LHCN-M2 (cell line): ENCODE measurements at places on chromosomes 2 and 18. TPM values are rescaled to one million over a fixed set of nuclear protein-coding genes. Genes with fewer than 3 reads are reported as not detected.
A peak's percentile ranks its signal among the peaks of the same experiment; 100 is the strongest.

- no peak for DNase-seq
These were observed 1281.6 kb upstream of the TMEFF2 start for GRCh38 chr2:193476171-193476800.

- peak; percentile 47 for DNase-seq
These were observed 14.8 kb downstream of the SLC16A14 start for GRCh38 chr2:230053753-230054478.

- DNase-seq = peak; percentile 40
These were observed at the start of gene UNC80 for GRCh38 chr2:209771474-209772289. TSS of gene UNC80 (plus strand) at chr2:209771832. CDS start at chr2:209772073, 241 bp downstream.

DNA sequence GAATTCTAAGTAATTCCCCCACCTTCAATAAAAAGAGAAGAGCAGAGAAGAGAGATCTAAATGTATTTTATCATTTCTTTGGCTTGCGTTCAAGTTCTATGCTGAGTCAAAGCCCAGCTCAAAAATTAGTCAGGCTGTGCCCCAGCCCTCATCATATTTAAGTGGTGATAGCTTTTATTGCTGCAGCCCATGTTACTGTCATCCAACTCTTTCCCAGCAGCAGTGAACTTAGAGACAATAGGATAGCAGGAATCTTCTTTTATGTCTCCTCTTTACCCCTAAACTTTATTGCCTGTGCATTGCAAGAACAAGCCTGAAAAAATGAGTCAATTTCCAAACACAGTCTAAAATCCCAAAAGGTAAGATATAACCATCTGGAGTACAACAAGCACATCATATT lies 1599.3 kb upstream of the PIK3C3 start:
- DNase-seq = peak; percentile 0

GRCh38 chr18:69804776-69805501 lies 142.7 kb downstream of the CD226 start:
- DNase-seq = no peak

- no peak for DNase-seq
These were observed 626 bp downstream of the CAPN10 start for GRCh38 chr2:240586919-240587800.

DNA sequence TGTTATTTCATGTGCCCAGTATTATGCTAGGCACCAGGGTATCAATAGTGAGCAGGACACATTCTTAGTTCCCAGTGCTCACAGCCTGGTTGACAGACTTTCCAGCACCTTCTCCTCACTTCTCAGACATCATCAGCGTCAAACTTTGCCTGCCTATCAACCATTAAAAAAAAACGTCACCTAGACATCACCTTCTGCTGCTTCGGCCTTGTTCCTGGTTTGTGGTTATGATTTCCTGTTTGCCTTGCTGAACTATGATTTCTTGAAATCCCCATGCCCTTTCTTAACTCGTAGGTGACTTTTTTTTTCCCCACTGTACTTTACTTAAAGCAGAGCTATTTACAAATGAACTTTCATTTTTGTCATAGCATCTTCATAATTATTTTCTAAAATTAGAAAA lies 60.4 kb upstream of the NABP1 start:
- no peak for DNase-seq

DNA sequence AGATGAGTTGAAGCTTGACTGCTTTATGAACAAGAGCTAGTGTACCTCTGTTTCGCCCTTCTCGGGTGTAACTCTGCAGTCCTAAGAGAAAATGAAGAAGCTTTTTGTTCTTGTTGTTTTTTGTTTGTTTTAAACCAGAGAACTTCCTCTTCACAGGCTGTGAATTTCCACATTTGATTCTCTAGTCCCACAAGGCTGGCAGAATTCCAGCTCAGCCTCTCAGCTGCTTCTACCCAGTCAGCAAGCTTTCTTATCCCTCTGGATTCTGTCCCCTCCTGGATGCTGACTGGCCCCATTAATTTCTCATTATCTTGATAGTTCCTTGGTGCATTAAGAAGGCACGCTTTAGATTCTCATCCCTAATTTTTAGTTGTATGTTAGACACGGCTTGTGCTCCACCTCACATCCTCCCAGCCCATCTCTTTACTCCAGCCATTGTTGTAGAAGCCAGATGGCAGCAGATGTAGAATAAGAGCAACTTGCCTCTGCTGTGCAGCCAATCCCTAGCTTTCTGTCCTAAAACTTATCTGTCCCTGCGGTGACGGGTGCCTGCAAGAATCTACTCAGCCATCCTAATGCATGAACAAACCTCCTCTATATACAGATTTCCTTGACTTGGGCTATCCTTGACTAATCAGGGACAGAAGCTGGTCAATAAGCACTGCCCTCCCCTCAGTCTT lies 12.3 kb upstream of the RESP18 start:
- peak; percentile 71 for DNase-seq

DNA sequence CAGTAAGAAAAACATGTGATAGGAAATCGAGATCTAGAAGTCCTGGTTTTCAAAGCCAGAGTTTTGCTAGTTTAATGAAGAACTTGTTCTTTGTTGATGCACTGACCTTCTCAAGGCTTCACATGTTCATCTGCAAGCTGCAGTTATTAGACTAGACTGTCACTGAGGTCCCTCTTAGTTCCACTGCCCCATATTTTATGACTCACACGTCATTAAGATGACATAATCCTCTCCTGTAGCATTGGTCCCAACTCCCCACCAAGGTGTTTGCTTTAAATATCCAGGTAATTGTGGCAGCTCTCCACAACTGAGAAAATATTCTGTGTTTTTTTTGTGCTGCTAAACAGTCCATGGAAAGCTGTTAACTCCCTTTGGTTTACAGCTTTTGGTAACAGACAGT lies 149.7 kb downstream of the MREG start:
- no peak for DNase-seq

- no peak for DNase-seq
These were observed 36.2 kb upstream of the C2orf66 start for GRCh38 chr2:196845371-196845770.

DNA sequence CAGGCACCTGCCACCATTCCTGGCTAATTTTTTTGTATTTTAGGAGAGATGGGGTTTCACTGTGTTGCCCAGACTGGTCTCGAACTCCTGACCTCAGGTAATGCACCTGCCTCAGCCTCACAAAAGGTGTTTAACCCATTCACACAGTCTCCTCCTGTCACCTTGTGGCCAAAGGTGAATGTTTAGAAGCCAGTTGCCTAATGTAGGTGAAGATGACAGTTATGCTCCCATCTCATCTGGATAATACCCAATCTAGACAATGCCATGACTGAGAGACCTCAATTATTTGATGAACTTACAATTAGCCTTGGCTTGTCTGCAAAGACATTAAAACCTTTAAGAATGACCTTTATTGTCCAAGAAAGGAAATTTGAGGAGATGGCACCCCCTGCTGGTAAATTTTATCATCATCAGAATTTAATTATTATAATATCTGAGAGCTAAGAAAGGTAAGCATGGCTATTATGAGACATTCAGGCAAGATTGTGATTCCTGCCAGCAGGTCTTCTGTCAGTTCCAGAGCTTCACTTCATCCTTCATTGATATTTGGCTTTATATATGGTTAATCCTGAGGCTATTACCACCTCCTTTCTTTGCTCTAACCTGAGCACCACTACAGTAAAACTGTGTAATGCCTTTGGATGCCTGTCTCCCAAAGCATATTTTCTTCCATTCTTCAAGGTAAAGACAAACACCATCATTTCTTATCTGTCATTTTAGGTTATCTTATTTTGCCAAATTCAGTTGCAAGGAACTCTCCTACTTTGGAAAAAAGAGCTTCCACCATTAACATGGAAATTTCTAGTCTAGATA lies 117.6 kb downstream of the FAM124B start:
- peak; percentile 36 for DNase-seq

GRCh38 chr2:42566837-42567321 lies 1.6 kb upstream of the MTA3 start:
- peak; percentile 65 for DNase-seq

DNA sequence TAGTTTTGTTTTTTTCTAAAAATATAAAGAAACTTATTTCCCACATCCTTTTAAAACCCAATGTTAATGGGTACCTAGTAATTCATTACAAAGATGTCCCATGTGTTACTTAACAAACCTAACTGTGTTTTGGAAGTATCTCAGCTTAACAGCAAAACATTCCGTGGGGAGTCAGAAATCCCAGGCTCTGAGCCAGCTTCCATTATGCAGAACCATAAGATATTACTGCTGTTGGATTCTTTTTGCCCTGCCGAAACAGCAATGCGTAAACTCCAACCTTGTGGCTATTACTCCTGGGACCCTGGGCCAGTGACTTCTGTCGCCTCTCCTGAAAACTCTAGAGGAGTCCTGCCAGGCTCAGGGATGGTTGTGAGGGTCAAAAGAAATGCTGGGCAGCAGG lies 174.1 kb downstream of the UXS1 start:
- DNase-seq = no peak

DNA sequence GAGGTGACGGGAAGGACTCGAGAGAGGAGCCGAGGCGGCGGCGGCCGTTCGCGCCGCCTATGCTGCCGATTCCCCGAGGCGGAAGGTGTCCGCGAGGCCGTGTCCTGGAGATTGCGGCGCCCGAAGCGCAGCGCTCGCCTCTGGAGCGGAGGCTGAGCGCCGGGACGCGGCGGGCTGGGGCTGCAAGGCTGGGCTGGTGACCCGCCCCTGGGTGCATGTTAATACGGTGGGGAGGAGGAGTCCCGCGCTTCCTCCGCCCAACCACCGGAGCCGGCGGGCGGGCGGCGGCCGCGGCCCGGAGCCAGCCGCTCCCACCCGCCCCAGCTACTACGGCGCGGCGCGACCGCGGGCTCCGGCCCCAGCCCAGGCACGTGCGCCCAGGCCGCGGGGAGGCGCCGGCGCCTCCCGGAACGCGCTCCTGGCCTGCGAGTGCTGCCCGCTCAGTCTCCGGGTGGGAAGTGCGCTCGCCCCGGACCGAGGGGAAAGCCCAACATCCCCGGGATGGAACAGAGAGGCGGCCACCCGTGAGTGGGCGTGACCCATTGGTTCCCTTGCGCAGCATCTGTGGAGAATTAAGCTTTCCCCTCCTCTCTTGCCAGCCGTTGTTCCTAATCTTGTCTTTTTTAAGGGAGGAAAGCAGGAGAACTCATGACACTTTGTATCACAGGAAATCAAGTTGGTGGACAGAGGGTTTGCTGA lies at the start of gene DLGAP1:
Gene DLGAP1 (minus strand): TSS at position 195 of the 699 bp plus-strand sequence.
- no peak for DNase-seq

- no peak for DNase-seq
These were observed 117.7 kb downstream of the B3GNT2 start for GRCh38 chr2:62313449-62314227.

- peak; percentile 8 for DNase-seq
These were observed 292.3 kb upstream of the ID2 start for GRCh38 chr2:8389431-8390108.

- no peak for DNase-seq
These were observed 82.8 kb downstream of the INHBB start for GRCh38 chr2:120428748-120429147.

GRCh38 chr2:172162739-172163336 lies 60.1 kb upstream of the DLX2 start:
- DNase-seq = no peak

- peak; percentile 67 for DNase-seq
These were observed 31.9 kb downstream of the EXOC6B start for GRCh38 chr2:72793798-72794440.

- DNase-seq = peak; percentile 21
These were observed 79.8 kb upstream of the SPATS2L start for GRCh38 chr2:200226451-200227426.

- DNase-seq = no peak
These were observed 117.8 kb downstream of the GLI2 start for GRCh38 chr2:120853306-120854013.

GRCh38 chr2:200320991-200321390 lies 14.5 kb downstream of the SPATS2L start:
- no peak for DNase-seq

DNA sequence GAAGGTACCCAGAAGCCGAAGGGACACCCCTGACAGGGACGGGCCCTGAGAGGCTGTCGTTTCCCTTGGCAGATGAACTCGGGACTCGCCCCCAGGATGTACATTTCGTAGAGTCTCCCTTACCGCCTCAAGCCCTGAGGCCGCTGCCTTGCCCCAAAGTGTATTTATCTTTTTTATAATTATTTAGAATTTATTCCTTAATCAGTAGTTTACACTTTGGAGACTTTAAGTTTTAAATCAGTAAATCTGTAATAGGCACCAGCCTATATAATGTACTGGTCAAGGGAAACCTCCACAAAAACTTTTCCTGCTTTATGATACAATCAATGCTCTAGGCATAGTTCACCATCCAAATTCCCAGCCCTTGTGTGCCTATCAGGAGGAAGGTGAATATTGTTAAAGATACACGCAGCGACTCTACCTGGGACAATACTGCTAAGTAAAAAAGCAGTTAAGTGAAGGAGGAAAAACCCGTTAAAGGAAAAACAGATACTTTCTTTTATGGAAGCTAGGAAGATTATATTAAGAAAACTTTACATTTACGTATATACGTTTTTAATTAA lies 848 bp downstream of the VRK2 start:
- DNase-seq = no peak

- no peak for DNase-seq
These were observed 103.0 kb downstream of the FAM210A start for GRCh38 chr18:13623348-13623747.

- DNase-seq = peak; percentile 40
These were observed 27.9 kb downstream of the RIF1 start for GRCh38 chr2:151437630-151438029.

DNA sequence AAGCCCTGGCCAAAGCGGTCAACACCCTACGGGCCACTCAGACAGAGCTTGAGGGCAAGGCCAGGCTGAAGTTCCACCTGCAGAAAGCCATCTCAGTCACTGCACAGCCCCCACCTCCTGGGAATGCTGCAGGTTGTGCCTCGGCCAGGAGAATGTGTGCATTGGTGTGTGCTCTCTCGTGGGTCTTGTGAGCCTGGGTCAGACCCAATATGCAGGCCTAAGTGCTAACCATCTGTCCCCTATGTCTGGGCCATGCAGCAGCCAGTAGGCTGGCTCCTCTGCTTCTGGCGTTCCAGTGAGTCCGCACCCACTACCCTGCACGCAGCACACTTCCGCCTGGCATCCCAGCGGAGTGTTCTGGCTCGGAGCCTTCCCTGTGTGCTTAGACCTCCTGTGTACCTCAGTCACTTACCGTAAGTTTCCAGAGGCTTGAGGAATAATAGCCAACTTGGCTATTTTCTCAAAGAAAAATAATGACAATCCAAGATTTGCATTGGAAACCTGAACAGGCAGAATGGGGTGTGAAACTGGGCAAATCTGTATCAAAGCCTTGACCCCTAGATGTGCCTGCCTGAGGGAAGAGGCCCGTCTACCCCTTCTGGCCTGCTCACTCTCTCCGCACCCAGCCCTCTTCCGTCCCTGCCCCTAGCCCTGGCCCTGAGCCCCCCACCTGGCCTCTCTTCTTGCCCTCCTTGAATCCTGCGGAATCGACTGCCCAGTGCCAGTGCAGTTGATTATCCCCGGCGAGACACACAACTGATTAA lies 7.2 kb downstream of the SIX3 start:
- DNase-seq = no peak

CD28 gene
- 0.52 and 0.64 TPM in 2 replicates for total RNA-seq

LYPD6 gene
- 14.0 and 16.6 TPM in 2 replicates for total RNA-seq

USP14 gene
- total RNA-seq = 16.9 and 27.9 TPM in 2 replicates

DES gene
- 863 and 1,551 TPM in 2 replicates for total RNA-seq

PARD3B gene
- total RNA-seq = 2.8 and 4.0 TPM in 2 replicates

ADRA2B gene
- not detected in 2 replicates for total RNA-seq

UGT1A10 gene
- not detected in 2 replicates for total RNA-seq

SPATS2L gene
- 236 and 275 TPM in 2 replicates for total RNA-seq

CCDC85A gene
- 0.57 and 1.9 TPM in 2 replicates for total RNA-seq

GPAT2 gene
- total RNA-seq = not detected in 2 replicates

DYNC2LI1 gene
- 20.9 and 21.8 TPM in 2 replicates for total RNA-seq
